ENCODE measurements at places on chromosomes 1 and 21. TPM values are rescaled to one million over a fixed set of nuclear protein-coding genes. Genes with fewer than 3 reads are reported as not detected.
A peak's percentile ranks its signal among the peaks of the same experiment; 100 is the strongest.

DNA sequence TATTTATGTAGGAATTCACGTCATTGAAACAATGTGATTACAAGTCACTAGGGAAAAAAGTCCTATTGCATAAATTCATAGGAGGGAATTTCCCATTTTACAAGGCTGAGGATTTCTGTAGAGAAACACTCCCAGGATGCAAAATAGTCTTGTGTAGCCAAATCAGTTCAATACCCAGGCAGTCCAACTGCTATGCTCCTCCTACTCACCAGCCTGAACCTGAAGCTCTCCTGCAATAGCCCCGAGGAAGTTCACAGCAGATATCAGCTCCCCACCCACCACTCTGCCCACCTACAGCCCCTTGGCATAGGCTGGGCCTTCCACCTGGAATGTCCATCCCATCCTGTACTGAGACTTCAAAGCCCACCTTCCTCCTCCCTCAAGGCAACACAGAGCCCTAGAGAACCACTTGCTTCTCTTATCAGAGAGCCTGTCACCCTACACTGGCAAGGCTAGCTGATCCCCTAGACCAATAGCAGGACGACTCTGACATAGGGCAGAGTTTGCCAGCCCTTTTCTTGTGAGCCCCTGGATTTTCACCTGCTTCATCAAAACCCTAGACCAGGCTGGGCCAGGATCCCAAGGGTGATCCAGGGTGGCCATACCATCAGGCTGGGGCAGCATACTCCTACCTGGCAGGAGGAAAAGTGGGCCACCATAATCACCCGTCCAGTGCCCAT lies 1.5 kb downstream of the LSS start:
- no peak for DNase-seq

- DNase-seq: no peak
Measured at GRCh38 chr1:226520640-226521355, 27.8 kb upstream of the STUM start.

- no peak for DNase-seq
Measured at GRCh38 chr1:113834716-113835115, 22.4 kb upstream of the RSBN1 start.

GRCh38 chr1:225653463-225654276 lies 747 bp upstream of the ENAH start:
- peak; percentile 83 for DNase-seq

DNA sequence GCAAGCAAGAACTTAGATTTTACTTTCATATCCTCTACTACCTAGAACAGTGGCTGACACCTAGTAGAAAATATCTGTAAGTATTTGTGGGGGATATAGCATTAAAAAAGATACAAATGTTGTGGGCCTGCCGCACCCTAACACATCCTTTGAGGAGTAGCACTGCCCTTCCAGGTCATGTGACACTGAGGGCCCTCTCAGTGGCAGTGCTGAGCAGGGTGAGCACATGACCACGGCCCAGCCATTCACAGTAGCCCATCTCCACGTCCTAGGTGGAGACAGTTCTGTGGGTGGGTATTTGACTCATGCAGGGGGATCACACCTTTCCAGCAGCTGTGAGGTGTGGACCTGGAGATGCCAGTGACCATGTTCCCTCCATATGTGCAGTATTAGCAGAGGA lies 108.9 kb downstream of the OMA1 start:
- no peak for DNase-seq

DNA sequence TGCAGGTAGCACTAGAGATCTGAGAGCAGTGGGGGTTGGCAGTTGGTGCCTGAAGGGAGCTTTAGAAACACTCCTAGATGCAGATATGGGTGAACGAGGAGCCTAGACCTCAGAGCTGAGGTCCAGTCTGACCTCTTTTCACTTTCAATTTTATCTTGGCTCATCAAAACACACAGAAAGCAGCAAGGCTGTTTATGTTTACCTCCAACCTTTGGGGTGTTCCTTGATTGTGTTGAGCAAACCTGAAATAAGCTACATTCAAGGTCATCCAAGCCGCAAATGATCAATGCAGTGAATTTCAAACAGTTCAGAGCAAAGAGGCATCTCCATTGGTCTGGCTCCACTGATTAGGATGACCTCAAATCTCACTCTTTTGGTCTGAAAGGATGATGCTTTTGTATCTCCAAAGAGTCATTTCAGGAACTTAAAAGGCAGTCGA lies 1.3 kb downstream of the LY9 start:
- DNase-seq: no peak

GRCh38 chr1:87464022-87464490 lies 135.4 kb downstream of the LMO4 start:
- DNase-seq: no peak

IFI44L gene
- polyA plus RNA-seq: 1.8 TPM

TRIM45 gene
- 9.0 TPM for polyA plus RNA-seq

MNDA gene
- 3.6 TPM for polyA plus RNA-seq

Measured in large intestine (tissue), 12 donors.